RCC 7860 (cell line): ENCODE measurements at places on chromosomes 4 and X.
A peak's percentile ranks its signal among the peaks of the same experiment; 100 is the strongest.

- no peak for DNase-seq
Measured at GRCh38 chrX:97556359-97556758, 672.7 kb downstream of the RPA4 start.

DNA sequence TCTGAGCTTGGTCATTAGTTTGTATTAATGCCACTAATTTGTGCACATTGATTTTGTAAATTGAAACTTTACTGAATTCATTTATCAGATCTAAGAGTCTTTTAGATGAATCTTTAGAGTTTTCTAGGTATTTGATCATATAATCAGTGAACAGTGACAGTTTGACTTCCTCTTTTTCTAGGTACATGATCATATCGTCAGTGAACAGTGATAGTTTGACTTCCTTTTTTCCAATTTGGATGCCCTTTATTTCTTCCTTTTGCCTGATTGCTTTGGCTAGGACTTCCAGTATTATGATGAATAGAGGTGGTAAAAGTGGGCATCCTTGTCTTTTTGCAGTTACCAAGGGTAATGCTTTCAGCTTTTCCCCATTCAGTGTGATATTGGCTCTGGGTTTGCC lies 421.4 kb upstream of the CPXCR1 start:
- no peak for DNase-seq

DNA sequence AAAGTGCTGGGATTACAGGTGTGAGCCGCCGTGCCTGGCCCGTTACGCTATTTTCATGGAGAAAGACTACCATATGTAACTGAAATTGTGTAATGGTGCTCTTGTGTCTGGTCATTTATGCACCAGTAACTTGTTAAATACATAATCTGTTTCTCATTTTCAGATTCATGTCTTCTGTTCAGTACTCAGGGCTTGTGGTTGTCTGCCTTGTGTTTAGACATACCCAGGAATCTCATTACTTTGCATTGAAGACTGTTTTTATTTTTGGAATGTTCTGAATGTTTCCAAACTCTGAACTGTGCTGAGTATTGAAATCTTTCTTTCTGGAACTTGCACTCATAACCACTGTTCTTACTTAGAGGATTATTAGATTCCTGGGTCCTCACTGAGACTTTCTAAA lies 52.8 kb downstream of the PDLIM5 start:
- DNase-seq: no peak

GRCh38 chrX:134641346-134641745 lies 16.9 kb downstream of the PLAC1 start:
- no peak for DNase-seq

DNA sequence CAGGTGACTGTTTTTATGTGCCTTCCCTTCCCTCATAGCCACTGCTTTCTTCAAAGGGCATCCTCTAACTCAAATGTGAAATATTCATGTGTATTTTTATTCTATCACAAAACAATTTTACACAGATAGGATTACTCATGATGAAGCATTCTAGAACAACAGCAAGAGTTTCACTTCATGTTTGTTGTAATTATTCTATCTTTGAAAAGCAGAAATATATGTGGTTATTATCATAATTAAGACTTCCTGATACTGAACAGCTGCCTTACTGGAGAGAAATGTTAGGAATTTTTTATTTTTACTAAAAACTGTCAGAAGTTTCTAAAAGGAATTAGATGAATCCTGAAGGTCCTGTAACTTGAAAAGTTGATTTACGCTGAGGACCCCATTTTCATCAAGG lies 229.1 kb downstream of the PALLD start:
- DNase-seq: no peak

GRCh38 chr4:111618908-111619307 lies 526.3 kb upstream of the FAM241A start:
- DNase-seq: no peak

GRCh38 chrX:108209006-108209554 lies 117.5 kb downstream of the ATG4A start:
- no peak for DNase-seq

DNA sequence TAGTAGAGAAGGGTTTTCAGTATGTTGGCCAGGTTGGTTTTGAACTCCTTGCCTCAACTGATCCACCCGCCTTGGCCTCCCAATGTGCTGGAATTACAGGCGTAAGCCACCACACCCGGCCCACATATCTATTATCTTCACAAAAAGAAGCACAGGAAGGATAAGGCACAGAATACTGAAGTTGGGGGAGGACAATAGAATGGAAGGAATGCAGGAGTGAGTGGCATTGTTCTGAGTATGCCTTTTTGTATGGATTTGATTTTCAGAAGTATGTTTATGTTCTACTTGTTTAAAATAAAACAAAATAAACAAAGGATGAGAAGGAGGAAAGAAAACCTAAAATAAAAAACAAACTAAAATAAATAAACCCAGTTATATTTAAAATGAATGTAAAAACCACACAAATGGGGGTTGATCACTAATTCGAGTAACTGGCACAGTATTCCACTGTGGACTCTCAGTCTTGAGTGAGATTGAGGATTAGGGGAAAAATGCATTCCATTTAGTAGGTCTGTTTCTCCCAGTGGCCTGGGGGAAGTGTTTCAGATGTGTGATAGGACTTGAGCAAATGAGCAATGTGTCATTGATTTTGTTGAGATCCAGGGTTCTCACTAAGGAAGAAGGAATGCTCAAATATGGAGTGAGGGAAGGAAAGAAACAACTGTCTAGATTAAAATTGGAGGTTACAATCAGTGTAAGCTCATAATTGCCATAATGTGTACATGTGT lies 109.0 kb upstream of the C1QTNF7 start:
- no peak for DNase-seq

DNA sequence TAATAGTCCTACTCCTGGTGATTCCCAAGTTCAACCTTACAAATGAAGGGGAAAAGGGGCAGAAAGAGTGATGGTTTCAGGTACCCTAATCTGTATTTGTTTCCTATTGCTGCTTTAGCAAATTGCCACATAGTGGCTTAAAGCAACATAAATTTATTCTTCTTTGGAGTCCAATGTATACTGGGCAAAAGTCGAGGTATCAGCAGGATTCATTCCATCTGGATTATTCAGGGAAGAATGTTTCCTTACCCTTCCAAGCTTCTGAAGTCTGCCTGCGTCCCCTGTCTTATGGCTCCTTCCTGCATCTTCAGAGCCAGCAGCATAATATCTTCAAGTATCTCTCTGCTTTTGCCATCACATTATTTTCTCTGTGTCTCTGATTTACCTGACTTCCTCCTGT lies 10.3 kb upstream of the BST1 start:
- no peak for DNase-seq

DNA sequence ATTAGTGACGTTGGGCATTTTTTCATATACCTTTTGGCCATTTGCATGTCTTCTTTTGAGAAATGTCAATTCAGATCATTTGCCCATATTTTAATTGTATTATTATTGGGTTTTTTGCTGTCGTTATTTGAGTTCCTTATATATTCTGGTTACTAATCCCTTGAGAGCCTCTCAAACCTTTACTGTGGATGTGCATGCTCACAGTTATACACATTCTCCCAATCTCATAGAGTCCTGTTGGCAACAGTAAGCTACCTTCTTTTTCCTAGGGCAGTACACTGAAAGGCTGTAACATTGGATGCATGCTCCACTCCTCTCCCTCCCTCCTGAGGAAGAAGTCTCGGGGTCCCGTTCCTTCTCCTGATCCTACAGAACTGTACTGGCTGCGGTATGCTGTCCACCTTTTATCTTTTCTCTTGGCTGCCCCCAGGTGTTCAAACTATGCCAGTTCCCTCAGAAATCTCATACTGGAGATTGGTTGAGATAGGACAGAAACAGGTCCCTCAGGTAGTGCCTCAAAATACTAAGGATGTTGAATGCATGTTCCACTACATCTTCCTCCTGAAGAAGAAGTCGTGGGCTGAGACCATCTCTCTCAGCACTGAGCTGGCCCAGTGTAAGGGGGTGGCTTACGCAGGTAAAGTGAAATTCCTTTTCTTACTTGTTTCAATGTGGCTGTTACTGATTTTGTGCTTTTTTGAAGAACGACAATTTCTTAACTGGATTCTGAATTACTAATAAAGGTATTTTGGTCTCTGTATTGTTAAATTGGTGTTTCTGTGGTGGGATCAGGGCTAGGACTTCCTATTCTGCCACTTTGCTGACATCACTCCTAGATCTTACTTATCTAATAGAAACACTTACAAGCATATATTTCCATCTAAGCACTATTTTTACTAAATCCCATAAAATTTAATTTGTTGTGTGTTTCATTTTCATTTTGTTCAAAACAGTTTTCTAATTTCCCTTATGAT lies 145.4 kb upstream of the HUWE1 start:
- peak; percentile 24 for DNase-seq

GRCh38 chrX:119573840-119574393 lies 446 bp upstream of the UBE2A start:
- no peak for DNase-seq

DNA sequence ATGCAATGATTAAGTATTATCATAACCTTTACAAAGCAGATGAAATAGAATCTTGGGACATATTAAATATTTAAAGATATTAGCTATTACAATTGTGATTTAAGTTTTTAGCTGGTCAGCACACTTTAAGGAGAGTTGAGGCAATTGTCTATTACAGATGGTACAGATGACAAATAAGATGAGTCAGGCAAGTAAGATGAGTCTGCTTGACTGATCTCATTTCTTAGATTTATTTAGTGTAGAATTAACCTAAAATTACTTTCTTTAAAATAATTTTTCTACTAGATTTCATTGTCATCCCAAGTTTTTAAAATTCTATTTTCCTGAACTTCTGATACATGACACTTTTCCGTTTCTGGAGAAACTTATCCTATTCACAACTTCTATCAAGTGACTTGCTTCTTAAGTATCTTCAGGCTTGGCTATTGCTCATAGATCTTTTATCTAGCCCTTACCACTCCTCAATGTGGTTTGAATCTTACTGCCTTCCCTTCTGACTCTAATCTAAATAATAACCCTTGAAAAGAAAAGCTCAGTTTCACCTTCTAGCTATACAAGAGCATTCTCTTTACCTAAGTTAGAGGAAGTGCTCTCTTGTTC lies 32.9 kb downstream of the CXCL1 start:
- DNase-seq: peak; percentile 54

DNA sequence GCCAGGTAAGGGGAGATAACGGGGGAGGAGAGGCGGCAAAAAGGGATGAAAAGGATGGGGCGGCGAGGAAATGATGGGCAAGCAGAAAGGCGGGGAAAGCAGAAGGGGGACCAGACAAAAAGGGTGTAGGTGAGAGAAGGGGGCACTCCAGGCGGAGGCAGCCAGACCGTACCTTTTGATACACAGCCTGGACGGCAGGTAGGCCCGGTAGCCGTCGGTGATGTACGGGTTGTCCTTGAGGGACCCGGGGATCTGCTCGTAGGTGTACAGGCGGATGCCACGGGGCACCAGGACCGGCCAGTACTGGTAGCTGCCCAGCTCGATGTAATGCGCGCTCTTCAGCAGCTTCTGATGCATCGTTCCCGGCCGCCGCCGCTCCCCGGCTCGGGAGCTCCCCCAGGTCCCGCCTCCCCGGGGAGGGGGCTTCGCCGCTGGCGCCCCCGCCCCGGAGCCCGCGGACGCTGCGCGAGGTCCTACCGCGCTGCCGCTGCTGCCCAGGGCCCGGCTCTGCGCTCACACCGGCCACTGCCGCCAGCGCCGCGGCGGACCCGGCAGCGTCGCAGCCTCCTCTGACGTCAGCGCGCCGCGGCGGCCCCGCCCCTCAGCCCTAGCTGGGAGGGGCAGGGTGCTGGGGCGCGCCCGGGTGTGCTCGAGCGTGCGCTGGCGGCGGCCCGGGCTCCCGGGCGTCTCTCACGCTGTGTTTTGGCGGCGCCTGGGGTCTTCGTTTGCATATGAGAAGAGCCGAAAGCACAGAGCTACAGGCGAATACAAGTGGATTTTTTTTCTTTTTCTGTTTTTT lies at the start of gene PAQR3:
Gene PAQR3 (minus strand): TSS at position 571 of the 799 bp plus-strand sequence. CDS start 214 bp downstream, at position 357.
- DNase-seq: peak; percentile 56

DNA sequence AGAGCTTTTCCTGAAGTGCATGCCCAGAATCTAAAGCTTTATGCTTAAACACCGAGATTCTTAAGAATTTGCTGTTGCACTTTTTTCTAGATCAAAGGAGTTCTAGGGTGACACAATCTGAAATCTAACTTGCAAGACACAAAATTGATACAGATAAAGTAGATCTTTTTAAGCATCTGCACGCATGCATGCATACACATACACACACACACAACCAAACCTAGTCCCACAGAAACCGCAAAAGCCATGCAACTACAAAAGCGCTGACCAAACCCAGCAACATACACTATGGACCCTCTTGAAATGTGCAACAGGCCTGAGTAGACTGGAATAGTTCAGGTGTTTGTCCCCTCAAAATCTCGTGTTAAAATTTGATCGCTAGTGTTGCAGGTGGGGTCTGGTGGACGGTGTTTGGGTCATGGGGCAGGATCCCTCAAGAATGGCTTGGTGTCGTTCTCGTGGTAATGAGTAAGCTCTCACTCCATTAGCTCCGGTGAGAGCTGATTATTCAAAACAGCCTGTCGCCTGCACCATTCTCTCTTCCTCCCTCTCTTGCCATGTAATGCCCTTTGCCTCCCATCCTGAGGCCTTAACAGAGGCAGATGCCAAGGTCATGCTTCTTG lies 52.7 kb downstream of the IRF2 start:
- no peak for DNase-seq

- no peak for DNase-seq
Measured at GRCh38 chr4:11843927-11844326, 415.2 kb upstream of the HS3ST1 start.

DNA sequence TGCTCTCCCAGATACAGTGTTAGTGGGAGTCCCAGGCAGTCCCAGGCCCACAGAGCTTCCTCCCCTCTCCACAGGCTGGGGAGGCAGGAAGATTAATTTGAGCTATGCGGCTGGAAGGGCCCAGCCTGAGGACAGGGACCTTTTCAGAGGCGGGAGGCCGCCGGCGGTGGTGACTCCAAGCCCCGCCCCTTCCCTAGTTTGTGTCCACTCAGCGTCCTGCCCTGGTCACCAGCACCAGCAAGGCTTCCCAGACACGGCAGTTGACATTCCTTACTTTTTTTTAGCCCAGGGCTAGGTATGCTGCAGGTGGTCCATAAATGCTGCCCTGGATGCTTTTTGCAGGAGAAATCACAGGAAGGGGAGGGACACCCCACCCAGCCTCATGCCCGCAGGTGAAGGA lies 67.7 kb upstream of the LRPAP1 start:
- DNase-seq: no peak

GRCh38 chr4:2289955-2290333 lies 28.0 kb upstream of the MXD4 start:
- no peak for DNase-seq

- no peak for DNase-seq
Measured at GRCh38 chrX:91414713-91415112, 19.9 kb upstream of the PABPC5 start.

GRCh38 chrX:113529426-113530013 lies 688.9 kb upstream of the AMOT start:
- no peak for DNase-seq

GRCh38 chr4:14984448-14984847 lies 17.8 kb upstream of the CPEB2 start:
- no peak for DNase-seq

DNA sequence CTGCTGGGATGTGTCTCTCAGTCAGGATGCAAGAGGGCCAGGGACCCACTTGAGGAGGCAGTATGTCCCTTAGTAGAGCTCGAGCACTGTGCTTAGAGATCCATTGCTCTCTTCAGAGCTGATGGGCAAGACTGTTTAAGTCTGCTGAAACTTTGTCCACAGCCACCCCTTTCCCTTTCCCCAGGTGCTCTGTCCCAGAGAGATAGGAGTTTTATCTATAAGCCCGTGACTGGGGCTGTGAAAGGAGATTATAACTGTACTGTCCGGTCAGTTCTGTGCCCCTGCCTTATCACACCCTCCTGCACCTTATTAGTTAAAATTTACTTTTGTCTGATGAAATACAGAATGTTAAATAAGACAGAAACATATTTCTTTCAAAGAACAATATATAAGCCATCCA lies 378.4 kb downstream of the PABPC4L start:
- DNase-seq: no peak
